ENCODE measurements at places on chromosomes 6 and 20.

DNA sequence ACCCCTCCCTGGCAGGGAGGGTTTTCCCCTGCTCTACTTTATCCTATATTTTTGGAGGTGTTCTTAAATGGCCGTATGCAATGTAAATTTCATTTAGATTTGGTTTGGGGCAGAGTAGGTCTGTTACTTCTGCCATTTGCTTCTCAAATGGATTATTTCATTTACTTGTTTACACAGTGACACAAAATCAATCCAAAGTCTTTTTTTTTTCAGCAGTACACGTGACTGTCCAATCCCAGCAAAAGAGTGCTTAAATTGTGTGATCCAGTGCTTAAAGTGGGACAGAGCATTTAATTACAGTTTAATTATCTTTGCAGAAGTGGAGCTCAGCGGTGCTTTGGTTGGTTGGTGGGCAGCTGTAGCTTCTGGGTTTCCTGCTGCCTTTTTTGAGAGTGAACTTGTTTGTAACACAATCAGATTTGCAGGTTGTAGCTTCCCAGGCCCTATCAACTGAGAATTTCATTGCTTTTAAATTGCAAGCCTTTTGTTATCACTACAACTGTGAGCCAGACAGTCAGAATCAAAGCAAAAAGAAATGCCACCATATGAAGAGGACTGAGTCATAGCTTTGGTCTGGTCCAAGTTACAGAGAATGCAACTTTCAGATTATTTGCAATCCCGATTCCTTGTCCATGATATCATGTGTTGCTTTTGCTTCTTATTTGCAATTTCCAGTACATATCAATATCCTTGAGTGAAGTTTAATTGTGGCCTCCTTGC is 216.9 kb downstream of the DOK5 start:
- no peak for DNase-seq

- DNase-seq, result no peak
Observed at GRCh38 chr6:90730151-90730673, 143.3 kb upstream of the MAP3K7 start.

GRCh38 chr20:37907677-37908401 is 4.9 kb downstream of the VSTM2L start:
- no peak for DNase-seq

DNA sequence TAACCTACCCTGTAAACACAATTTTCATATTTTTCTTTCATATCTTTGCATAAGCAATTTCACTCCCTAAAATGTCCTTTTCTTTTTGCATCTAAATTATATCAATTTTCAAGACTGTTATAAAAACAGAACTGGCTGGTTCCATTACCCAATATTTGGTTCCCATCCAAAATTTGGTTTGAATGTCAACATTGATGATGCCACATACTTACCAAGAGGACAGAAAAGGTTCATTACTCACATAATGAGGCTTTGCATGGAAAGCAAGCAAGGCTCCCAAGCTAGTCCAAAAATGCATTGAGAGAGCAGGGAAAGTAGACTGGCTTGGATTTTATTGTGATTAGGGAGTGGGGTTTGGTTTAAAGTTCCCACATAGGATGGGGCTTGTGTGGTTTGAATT is 144.4 kb upstream of the AKIRIN2 start:
- DNase-seq, result no peak

Measured in HL-60 (cell line).